Upper lobe of left lung (tissue), 6 donors: ENCODE measurements at places on chromosomes 7 and 10. TPM values are rescaled to one million over a fixed set of nuclear protein-coding genes. Genes with fewer than 3 reads are reported as not detected.
A peak's percentile ranks its signal among the peaks of the same experiment; 100 is the strongest.

Gene GOLGA7B
- 2.6 TPM for total RNA-seq

Gene TEX47
- not detected for total RNA-seq

- no peak for DNase-seq
Measured at GRCh38 chr7:18257711-18258110, 230.1 kb upstream of the PRPS1L1 start.

- DNase-seq, result peak; percentile 37
Measured at GRCh38 chr10:13659887-13660550, 73.3 kb downstream of the PRPF18 start.

DNA sequence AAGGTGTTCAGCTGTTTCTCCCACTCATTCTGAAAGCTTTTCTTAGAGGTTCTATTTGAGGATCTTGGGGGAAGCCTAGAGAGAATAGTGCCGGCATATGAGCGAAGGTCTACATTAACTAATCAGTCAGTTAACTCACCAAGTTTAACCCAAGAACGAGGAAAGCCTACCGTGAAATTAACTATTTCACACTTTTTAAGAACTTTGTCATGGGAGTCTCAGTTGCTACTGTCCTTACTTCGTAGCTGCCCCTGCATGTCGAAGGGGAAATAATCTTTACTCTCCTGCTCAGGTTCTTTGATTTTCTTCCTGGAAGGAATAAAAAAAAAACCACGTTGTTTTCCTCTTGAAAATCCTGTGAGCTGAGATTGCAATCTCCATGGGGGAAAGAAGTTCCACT lies 115.1 kb downstream of the FRMD4A start:
- DNase-seq, result no peak

GRCh38 chr7:13117103-13117502 lies 429.7 kb downstream of the ARL4A start:
- no peak for DNase-seq

- DNase-seq, result peak; percentile 95
Measured at GRCh38 chr10:117167789-117168674, 29.3 kb upstream of the KCNK18 start.

DNA sequence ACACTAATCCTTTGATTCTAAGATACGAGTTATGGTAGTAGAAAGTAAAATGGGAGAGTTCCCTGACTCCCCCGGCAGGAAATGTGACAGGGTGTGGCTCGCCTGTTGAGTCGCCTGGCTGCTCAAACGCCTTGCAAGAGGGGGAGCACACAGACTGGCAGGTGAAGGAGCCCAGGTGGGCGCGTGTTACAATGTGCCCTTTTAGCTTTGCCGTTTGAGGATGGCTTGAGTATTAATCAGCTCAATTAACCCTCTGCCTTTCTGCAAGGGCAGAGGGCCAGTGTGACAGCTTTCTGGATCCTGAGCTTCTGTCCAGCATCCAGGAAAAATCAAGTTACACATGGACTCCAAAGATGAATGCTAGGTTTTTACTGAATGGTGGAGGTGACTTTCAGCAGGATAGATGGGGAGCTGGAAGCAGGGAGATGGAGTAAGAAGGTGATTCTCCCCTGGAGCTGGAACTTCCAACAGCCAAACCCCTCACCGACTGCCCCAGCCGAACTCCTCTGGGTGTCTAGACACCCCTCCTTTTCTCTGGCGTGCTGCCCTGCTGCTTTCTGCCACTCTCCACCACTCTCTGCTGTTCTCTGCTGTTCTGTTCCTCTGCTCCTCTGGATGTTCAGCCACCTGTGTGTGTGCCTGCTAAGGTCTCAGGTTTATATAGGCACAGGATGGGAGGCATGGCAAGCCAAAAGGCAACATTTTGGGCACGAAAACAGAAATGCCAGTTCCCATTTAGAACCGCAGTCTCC lies 548.8 kb upstream of the KCND2 start:
- peak; percentile 5 for DNase-seq

GRCh38 chr7:14389181-14389591 lies 399.7 kb upstream of the ETV1 start:
- no peak for DNase-seq

DNA sequence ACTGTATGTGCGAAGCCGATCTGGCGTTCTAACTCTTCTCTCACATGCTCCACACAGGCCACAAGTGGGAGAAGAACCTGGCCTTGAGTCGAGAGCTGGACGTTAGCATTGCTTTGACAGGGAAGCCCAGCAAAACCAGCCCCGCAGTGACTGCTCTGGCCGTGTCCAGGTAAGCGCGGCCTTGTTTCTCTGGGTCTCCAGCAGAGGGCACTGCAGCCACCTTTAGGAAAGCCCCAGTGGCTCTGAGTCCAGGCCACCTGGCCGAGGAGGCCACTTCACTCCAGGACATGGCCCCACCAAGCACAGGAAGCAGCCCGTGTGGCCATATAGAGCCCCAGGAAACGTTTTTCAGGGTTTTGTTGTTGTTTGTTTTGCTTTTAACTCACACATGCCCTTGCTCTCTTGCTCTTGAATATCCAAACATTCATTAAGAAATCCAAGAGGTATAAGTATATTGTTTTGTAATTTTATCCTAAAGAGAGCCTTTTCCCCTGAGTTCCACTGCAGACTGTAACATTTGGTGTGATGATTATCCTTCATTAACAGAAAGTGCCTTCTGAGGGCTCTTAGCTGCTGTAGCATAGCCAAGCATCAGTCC lies 41.8 kb upstream of the LRRC18 start:
- DNase-seq, result peak; percentile 77

DNA sequence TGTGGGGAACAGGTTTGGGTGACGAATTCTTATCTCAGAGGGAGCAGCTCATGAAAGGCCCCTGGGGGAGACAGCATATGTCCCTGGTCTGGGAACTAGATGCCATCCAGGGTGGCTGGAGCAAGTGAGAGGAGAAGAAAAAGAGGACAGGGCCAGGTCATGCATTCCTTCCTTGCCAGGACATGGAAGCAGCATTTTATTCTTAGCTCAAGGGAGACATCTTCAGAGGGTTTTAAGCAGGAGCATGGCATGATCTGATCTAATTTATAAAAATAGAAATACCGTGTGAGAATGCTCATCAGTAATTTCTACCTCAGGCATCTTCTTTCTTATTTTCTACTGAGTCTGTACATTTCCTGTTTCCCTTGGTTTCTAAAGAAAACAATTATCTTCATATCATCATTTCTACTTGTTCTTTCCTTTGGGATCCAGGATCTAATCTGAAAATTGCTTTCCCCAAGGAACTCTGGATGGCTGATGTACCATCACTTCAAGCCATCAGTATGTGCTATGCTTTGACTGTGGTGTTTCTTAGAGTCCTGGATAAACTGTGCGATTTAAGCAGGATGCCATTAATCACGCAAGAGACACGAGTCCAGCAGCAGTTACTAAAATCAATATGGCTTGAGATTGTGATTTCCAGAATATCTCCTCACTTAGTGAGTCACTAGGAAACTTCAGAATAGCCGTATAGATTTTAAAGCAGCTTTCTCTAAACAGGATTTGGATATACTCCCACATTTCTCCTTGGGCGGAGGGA lies 386.2 kb downstream of the GALNT17 start:
- no peak for DNase-seq

GRCh38 chr7:33773053-33773452 lies 132.3 kb upstream of the BMPER start:
- no peak for DNase-seq

GRCh38 chr7:132757783-132758182 lies 181.5 kb upstream of the PLXNA4 start:
- no peak for DNase-seq
